T-helper 1 cell (primary cell): ENCODE measurements at places on chromosomes 12 and 14.

- DNase-seq, result no peak
Measured at GRCh38 chr14:103854822-103855733, 7.7 kb upstream of the PPP1R13B start.

GRCh38 chr12:52275686-52276085 lies 1.2 kb downstream of the KRT86 start:
- no peak for DNase-seq

DNA sequence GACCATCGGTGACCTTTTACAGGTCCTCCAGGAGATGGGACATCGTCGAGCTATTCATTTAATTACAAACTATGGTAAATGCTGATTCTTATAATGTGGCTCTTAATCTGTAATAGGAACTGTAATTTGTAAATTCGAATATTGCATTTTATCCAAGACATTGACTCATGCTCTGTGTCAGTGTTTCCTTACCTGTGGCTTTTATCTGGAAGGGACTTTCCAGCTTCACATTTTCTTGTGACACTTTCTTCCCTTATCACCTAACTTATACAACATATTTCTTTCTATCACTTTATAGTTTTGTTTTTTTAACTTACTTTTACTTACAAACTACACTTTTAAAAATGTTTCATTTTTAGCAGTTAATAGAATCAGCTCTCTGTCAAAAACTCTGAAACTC lies 14.8 kb downstream of the IRAK3 start:
- no peak for DNase-seq

DNA sequence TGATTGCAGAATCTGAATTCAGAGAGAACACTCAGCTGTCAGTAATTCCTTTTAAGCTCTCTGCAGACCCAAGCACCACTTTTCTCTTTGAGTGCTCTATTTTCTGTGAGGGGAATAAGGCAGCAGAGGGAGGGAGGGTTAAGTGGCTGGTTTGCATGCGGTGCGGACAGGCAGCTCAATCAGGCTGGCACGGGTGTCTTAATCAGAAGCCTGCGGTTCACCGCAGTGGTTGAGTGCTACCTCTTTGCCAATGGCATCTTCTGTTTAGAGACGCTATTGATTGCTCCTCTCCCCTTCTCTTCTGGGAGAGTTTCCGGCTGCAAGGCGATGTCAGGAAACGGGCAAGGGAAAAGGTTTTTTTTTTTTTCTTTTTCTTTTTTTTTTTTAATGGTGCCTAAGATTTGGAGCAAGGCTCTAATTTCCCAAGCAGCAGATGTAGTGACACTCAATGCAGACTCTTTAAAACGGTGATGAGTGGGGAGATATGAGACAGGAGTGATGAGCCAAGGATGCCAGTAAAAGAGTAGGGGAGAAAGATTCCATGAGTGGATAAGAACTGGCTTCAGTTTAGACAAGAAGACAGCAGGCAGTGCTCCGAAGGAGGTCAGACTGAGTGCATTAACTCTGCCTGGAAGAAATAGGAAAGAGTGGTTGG lies 533.7 kb upstream of the SEL1L start:
- no peak for DNase-seq

DNA sequence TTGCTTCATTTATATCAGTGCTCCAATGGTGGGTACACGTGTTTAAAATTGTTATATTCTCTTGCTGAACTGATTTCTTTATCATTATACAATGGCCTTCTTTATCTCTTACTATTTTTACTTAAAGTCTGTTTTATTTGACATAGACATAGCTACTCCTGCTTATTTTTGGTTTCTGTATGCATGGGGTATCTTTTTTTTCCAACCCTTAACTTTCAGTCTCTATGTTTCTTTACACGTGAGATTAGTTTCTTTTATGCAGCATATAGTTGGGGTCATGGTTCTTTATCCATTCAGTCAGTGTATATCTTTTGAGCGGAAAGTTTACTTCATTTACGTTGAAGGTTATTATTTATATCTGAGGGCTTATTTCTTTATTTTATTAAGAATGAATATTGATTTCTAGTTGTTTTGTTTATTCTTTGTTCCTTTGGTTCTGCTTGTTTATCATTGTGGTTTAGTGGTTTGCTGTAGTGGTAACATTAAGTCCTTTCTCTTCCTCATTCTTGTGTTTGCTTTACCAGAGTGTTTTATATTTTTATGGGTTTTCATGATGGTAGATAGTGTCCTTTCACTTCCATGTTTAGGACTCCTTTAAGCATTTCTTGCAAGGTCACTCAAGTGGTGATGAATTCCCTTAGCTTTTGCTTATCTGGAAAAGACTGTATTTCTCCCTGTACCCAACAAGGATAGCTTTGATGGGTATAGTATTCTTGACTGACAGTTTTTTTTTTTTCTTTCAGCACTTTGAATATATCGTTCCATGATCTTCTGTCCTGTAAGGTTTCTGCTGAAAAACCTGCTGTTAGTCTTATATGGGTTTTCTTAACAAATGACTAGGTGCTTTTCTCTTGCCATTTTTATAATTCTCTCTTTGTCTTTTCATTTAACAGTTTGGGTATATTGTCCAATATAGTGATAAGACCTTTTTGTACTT lies 38.3 kb upstream of the FAR2 start:
- no peak for DNase-seq

DNA sequence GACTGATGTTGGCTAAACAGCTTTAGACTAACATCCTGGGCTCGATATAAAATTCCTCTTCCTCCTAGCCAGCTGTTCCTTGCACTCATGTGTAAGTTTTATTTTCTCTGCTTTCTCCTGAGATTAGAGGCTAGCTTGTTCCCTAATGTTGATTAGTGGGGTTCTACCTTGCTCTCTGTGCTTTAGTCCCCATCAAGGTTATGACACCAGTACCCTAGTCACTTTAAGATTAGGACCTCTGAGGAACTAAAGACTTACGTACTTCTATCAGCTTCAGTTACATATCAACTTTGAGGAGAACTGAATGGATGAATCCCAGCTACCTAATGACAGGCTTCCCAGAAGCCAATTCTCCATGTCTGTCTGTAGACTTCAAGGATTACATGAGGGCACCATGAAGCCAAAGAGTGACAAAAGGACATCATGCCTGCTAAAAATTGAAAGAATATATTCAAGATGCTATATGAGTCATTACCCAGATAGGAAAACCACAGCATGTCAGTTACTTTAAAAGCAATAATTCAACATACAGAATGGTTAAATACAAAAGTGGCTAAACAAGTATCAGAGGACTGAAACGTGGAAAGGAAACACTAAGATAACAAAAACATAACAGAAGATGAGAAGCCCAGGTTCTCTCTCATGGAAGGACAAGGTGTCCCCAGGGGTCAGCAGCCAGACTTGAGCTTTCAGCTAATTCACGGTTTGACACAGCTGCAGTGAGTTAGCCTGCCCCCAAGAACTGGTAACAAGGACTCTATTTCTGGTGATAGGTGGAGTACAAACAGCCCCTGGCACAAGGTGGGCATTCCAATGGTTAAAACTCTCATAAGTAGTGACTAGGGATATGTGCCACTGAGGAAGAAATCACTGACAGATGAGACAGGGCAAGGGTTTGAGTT lies 20.4 kb downstream of the ADAM20 start:
- DNase-seq, result no peak
